Ecto neural progenitor cell (in vitro differentiated cells): ENCODE measurements at places on chromosomes 2 and 18.

- DNase-seq: no peak
Measured at GRCh38 chr2:144605231-144605840, 85.4 kb upstream of the ZEB2 start.

DNA sequence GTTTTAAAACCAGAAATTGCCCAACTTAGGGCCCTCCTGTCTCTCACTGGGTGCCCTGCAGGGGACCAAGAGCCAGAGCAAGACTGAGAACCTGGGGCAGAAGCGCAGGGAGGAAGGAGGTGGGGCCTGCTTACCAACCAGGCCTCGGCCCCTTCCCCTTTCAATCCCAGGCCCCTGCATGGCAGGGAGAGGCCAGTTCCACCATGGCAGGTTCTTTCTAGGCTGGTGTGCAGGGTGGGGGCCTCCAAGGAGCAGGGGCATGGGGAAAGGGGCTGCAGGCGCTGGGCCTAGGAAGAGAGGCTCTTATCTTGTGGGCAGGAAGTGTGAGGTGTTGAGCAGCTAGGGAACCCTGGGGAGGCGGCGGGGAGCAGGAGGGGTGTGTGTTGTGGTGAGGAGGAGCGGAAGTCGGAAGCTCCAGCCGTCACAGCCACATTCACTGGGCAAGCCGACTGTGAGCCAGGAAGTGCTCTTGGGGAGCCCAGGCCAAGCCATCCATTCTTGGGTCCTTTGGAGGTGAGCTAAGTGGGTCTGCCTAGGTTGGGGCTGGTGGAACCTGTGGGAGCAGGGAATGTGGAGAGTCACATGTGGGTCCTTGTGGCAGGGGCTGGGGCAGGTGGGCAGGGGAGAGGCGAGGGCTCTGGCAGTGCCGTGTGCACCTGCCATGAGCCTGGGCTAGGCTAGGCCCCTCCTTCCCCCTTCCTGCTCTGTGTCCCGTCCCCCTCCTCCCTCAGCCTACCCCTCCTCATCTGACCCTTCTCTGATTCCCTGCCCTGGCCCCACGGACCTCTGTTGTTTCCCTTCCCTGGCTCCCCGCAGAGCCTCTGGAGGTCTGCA is at the start of gene PSD4:
TSS of gene PSD4 (plus strand) at position 430 of the 834 bp plus-strand sequence. CDS start 8,486 bp downstream, outside the sequence.
- no peak for DNase-seq

DNA sequence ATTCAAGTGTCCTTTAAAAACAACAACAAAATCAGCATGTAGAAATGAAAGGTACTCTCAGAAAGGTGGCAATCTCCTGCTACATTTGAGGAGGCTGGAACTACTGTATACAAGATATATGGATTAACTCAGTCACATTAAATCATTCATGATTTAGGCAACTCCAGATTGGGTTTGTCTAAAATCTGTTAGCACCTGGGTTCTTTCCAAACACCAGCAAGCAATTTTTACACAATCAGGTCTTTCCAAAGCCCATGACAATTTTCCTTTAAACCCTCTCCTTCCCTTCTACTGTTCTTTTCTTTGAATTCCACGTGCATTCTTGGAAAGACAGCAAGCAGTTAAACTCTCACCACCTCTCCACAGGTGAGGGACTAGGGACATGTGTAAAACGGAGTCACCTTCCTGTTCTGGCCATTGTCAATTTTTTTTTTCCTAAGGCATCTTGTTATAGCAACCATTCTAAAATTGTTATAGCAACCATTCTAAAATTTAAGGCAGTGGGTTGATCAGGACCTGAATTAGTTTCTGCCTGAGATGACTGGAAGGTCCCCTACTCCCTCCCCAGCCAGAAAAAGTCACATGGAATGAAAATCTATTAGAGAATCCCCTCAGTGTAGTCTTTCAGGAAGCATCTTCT is 113.9 kb downstream of the ANKRD44 start:
- no peak for DNase-seq

- DNase-seq: no peak
Measured at GRCh38 chr18:48442761-48443160, 33.6 kb upstream of the ZBTB7C start.

GRCh38 chr2:225995796-225996461 is 596.4 kb downstream of the NYAP2 start:
- DNase-seq: no peak
